ENCODE measurements at places on chromosomes 6 and 20. TPM values are rescaled to one million over a fixed set of nuclear protein-coding genes. Genes with fewer than 3 reads are reported as not detected.

The APCDD1L gene
- total RNA-seq: not detected

The NHSL1 gene
- 0.20 TPM for total RNA-seq

The NKX2-2 gene
- not detected for total RNA-seq

The JAG1 gene
- 0.15 TPM for total RNA-seq

The CNR1 gene
- total RNA-seq: not detected

Data from activated CD8-positive, alpha-beta memory T cell treated with anti-CD3 and anti-CD28 coated beads, Interleukin-2, amount 10 ng/mL, durations not matched to agents 7 days and 5 days (primary cell).